Activated CD4-positive, CD25-positive, alpha-beta regulatory T cell (primary cell): ENCODE measurements at places on chromosomes 16 and 17.

DNA sequence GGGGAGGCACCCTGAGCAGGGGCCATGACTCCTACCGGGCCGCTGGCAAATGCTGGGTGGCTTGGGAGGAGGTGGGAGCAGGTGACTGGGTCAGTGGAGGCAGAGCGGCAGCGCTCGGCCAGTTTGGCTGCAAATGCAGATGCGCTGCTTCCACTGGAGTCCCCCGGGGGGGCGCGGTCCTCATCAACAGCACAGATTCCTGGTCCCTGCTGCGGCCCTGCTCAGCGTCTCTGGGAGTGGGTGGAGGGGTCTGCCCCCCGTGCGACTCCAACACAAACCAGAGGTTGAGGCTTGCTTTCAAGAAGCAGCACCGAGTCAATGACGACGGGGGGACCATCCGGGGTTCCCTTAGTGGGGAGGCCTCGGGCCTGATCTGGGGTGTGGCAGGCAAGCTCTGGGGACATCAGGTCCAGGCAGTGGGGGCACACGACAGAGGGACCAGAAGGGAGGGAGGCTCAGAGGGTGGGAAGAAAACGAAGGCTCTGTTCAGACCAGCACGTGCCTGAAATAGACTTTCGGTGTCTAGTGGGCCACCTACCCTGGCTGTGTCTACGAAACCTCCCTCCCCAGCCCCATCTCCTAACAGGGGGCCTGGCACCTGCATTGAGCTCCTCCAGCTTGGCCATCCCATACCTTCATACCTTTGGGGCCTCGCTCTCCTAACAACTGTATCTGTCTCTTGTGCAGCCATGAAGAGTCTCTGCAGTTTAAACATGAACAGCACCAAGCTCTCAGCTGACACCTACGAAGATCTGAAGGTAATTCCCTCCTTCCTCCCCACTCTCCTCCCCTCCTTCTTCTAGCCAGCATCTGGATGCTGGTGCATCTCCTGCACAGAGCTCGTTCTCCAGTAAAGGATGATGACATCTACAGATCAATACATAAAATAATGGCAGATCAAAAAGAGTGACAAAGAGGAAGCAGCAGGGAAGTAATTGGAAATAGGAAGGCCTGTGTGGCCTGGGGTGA, 72.5 kb upstream of the PLCG2 start:
- no peak for DNase-seq

DNA sequence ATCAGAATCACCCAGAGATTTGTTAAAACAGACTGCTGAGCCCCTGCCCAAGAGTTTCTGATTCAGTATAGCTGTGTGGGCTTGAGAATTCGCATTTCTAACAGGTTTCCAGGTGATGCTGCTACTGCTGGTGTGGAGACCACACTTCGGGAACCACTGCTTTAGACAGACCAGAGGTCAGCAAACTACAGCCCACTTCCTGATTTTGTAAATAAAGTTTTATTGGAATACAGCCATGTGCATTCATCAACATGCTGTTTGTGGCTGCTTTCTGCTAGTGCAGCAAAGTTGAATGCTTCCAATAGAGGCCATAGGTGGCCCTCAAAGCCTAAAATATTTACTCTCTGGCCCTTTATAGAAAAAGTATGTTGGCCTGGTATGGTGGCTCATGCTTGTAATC, 32.6 kb upstream of the CLEC19A start:
- DNase-seq, result no peak

DNA sequence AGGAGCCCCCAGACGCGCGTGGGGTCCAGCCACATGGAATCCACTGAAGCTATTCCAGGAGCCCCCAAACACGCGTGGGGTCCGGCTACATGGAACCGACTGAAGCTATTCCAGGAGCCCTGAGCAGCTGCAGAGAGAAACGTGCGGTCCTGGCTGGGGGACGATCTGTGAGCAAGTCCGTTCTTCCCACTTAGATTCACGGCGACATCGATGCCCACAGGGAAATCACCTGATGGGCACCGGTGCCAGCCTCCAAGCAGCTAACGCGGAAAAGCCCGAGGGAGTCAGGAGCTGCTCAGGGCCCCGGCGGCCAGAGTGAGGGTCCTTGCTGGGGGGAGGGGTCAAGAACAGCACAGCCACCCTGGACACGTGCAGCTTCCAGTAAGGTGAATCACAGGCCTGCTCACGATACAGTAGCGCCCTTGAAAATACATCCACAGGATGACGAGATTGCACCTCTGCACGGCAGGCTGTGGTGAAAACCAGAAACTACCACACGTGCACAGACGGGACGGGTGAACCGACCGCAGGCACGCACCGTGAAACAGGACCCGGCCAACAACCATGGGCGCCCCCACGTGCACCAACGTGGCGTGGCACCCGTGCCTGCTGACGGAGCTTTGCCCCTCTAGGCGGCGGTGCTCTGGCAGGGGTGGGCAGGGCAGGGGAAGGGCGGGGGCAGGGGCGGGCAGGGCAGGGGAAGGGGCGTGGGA, 77.7 kb upstream of the GNG13 start:
- no peak for DNase-seq

- no peak for DNase-seq
Observed at GRCh38 chr17:80408872-80409271, 6.1 kb upstream of the ENDOV start.

DNA sequence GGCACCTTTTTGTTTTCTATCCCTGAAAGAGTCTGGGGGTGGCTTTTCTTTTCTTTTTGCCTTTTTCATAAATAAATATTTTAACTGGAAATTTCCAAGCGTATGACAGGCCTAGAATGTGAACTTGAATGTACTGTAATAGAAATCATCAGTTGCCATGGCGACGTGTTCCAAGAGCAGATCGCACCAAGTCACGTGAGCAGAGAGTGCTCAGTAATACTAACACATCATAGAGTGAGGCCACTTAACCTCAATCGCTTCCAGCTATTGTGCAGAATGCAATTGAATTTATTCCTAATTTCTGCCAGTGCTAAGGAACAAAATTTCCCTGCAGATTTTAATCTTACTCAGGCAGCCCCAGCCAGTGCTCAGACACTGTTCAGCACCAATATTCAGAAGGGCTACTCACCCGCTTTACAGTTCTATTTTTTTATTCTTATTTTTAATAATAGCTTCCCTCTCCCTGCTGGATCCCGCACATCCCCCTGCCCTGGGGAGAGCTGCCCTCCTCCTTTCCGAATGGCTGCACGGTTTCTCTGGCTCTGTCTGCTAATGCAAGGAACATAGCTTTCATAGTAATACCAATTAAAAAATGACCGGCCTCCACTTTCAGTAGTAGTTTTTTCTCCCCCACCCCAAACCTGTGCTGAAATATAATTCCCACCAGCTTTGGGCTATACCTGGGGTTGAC, 26.2 kb upstream of the PMFBP1 start:
- no peak for DNase-seq

- no peak for DNase-seq
Observed at GRCh38 chr16:75340741-75341491, 89.5 kb upstream of the BCAR1 start.

DNA sequence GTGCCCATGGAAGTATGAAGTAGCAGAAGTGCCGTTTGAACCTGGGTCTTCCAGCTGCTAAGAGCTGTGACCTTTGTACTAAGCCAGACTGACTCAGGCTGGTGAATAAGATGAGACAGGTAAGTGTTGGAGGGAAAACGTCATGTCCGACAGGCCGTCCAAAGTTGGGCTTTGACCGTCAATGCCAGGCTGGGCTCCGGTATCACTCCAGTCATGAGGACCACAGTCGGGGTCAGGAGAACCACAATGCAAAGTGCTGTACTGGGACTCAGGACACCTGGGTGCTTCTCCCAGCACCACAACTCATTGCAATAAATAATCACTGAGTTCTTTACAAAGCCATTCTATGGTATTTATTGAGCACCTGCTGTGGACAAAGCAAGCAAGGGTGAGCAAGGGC, 268.6 kb downstream of the HAPSTR1 start:
- no peak for DNase-seq

GRCh38 chr17:80361495-80362220, 53.3 kb upstream of the ENDOV start:
- no peak for DNase-seq

- DNase-seq, result no peak
Observed at GRCh38 chr17:437545-437944, 84.9 kb upstream of the RPH3AL start.

GRCh38 chr17:55418369-55419268, 3.0 kb downstream of the MMD start:
- DNase-seq, result no peak

- no peak for DNase-seq
Observed at GRCh38 chr16:78957317-78958100, 643.0 kb downstream of the MAF start.

GRCh38 chr17:18933102-18934058, 18.6 kb upstream of the SLC5A10 start:
- DNase-seq, result no peak

DNA sequence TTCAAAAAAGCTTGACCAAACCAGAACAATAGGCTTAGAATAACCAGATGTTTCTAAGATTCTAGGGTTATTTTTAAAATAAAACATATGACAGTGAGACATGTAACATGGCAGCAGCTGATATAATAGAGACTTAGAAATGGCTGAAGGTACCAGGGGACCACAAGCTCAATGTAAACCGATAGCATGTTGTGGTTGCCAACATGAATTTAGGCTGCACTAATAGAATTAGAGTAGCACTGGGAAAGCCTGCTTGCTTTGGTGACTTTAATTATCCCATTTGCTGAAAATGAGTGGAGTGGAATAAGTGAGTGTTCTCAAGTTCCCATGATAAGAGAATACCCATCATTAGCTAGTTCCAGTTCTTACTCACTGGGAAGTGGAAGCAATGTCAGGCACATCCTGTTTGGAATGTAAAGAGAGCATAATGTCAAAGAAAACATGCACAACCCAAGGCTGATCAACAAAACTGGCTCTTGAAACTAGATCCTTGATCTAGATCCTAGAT, 621.2 kb upstream of the CDH5 start:
- DNase-seq, result no peak
